ENCODE measurements at places on chromosomes 7 and 10. TPM values are rescaled to one million over a fixed set of nuclear protein-coding genes. Genes with fewer than 3 reads are reported as not detected.

The ASCC1 gene
- 55.1 TPM for total RNA-seq

The IGFBP1 gene
- total RNA-seq: 1.8 TPM

The RBP4 gene
- total RNA-seq: not detected

The IDI2 gene
- total RNA-seq: not detected

The FXYD4 gene
- total RNA-seq: not detected

The JAKMIP3 gene
- total RNA-seq: 0.54 TPM

The IDE gene
- total RNA-seq: 31.1 TPM

DNA sequence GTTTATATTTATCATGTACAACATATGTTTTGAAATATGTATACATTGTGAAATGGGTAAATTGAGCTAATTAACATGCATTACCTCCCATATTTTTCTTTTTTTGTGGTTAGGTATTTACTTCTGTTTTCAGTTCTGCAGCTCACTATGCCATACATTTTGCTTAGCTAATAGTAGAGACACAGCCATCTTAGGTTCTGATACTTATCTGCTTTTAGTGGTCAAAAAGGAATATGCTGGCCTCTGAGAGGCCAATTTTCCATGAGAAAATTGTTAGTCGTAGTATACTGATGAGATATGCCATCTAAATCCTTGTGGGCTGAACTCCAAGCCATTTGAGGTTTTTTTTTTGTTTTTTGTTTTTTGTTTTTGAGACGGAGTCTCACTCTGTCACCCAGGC is 31.0 kb downstream of the SGPL1 start:
- no peak for DNase-seq

DNA sequence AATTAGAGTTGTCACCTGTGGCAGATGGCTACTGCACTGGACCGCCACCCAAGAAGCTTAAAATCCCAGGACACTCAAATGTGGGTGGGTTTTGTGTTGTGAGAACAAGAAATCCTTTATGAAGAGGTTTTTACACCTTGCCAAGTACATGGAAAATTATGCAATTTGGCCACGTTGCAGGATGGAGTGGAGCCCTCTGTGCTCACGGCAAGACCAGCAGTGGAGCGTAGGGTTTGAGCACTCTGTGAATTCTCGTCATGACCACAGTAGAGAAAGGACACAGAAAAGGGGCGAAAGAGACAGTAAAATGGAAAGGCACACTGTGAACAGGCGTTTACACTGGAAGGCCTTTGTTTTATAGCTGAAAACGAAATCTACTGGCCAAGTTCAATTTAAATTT is 222.6 kb downstream of the ADARB2 start:
- DNase-seq: no peak

GRCh38 chr10:4684434-4684833 is 141.6 kb upstream of the AKR1E2 start:
- no peak for DNase-seq

DNA sequence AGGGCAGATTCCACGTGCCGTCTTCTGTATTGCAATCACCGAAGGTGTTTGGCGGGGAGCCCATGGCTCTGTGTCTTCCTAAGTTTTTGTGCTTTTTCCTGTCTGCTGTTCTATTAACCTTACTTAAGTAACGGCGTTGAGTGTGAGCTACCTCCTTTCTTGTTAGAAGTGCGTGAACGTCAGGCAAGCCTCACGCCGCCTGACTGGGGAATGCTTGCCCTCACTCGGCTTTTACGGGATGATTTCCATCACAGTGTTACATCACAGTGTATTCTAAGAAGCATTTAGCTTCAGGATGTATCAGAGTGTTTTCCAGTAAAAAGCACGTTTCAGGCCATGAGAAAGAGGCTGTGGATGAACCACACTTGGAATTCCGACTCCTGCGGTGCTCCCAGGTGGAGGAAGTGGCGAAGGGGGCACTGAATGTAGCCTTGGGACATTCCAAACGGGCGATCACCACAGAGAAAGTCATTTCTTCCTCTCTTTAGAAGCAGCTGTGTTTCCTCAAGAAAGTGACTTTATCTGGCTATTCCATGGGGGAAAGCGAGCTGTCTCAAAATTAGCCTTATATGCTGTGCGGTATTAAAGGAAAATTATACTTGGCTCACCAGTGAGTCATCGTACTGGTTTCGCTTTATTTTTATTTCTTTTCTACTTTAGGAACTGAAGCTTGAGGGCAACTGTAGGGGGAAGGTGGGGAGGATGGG is 290.7 kb downstream of the KLF6 start:
- DNase-seq: no peak

- DNase-seq: no peak
Observed at GRCh38 chr10:116783011-116783655, 40.8 kb upstream of the HSPA12A start.

DNA sequence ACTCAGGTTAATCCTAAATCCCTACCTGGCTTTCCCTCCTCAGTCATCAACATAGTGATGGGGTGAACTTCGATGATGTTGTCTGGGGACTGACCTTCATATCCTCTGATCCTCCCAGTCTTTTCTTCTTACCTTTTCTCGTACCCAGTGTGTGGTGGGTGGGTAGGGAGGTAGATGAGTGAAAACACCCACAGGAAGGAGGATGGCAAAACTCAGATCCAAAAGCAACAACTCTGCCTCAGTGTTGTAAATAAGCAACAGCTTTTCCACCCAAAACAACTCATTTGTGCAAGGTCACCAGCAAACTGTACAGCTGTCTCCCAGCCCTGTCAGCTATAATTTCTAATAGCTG is 38.6 kb downstream of the VOPP1 start:
- no peak for DNase-seq

DNA sequence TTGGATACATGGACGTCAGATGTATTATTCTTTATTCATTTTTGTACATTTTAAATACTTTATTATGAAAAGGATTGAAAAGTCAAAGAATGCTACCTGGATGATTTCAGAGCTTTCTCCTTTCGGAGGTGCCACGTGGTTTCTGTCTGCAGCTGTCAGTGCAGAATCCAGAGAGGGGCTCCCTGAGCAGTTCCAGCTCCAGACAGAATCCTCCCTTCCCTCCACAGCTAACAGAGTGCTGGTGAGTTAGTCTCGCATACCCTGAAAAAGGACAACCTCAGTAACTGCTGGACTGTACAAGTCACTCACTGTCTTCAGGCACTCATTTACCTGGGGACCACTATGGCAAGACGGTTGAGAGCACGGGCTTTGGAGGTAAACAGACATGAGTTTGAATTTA is 10.9 kb downstream of the DNMBP start:
- DNase-seq: no peak

DNA sequence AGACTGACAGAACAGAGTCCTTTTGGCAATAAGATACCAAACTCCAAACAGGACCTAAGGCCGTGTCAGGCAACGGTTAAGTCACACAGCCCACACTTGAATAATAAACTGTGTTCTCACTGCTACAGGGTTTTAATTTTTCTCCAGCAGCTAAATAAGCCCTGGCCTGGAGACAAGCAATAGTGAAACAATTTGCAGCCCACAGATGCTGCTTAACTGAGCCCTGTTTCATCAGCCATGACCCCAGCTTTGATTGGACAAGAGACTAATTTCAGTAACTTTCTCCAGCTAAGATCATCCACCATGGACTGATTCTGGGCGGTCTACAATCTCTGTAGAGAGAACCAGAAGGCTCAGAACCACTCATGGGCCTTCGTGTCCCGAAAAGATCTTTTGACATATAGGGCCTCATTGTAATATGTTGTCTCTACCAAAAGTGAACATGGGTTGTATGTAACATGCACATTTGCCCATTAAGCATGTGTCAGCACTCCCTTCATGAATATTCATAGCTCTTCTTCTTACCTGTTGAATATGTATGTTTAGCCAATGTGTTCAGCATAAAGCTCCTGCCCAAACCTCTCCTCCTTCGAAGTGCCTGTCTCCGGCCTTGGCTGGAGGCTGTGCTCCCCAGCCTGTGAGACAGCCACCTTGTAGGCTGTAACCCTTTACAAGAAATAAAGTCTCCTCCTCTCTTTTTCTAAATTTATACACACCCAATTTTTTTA is 223.1 kb upstream of the AKR1E2 start:
- DNase-seq: no peak

GRCh38 chr7:4343272-4344247 is 338.5 kb upstream of the FOXK1 start:
- no peak for DNase-seq

- no peak for DNase-seq
Observed at GRCh38 chr10:100482834-100483185, 20.0 kb downstream of the WNT8B start.

DNA sequence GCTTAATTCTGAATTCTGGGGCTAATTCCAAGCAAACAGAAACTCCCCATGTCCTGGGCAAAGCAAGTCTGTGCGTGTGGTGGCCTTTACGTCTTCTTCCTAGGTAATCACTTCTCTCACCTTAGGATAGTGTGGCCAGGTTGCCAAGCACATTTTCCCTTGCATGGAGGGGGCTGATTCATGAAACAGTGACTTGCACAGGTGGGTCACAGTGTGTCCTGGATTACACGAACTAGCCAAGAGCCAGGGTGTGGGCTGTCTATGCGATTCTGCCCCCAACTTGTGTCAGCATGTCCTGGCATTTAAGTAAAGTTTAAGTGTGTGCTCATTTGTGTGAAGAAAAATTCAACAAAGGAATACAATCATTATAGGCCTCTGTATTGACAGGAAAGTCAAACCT is 18.5 kb upstream of the SEM1 start:
- DNase-seq: no peak
